ENCODE measurements at places on chromosomes 12 and 14.

GRCh38 chr14:95162641-95163040 is 5.3 kb upstream of the DICER1 start:
- DNase-seq: no peak

DNA sequence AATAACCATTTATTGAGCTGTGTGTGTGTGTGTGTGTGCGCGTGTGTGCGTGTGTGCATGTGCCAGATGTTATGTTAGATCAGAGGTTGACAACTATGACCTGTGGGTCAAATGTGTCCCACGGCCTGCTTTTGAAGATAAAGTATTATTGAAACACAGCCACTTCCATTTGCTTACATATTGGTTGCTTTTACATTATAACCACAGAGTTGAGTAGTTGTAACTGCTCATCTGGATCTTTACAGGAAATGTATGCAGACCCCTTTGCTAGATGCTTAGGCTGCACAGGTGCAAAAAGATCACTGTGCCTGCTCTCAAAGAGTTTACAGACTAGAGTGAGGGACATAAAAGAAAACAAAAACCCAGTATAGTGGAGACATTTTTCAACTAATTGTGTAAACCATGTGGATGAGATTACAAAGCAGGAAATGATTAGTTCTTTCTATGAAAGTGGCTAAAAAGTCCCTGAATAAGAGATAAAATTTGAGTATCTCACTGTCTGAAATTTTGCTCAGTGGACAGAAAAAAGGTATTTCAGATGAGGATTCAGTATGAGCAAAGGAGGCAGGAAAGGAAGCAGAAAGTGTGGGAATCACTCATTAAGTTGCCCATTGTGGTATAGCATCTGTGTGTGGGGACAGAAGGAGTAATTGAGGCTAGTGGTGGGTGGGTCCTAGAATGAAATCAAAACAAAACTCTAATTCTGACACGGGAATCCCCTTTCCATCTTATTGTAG is 188.4 kb downstream of the PAH start:
- peak; percentile 80 for DNase-seq

DNA sequence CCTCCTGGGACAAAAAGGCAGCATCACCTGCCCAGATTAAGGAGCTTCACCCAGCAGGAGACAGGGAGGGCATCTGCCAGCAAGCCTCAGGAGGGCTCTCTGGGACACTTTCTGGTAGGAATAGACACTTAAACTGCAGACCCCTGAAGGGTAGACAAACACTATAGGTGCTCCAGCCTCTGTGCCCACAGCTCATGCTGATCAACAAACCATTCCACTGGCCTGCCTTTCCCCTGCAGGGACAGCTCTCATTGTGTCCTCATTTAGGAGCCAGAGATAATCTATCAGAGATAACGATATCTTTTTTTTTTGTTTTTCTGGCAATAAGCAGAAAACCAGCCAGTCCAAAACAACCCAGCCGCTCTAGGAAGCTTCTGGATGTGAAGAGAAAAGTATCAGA is 251.8 kb upstream of the CCDC196 start:
- no peak for DNase-seq

- DNase-seq: no peak
Observed at GRCh38 chr14:22412926-22413411, 176.1 kb downstream of the DAD1 start.

DNA sequence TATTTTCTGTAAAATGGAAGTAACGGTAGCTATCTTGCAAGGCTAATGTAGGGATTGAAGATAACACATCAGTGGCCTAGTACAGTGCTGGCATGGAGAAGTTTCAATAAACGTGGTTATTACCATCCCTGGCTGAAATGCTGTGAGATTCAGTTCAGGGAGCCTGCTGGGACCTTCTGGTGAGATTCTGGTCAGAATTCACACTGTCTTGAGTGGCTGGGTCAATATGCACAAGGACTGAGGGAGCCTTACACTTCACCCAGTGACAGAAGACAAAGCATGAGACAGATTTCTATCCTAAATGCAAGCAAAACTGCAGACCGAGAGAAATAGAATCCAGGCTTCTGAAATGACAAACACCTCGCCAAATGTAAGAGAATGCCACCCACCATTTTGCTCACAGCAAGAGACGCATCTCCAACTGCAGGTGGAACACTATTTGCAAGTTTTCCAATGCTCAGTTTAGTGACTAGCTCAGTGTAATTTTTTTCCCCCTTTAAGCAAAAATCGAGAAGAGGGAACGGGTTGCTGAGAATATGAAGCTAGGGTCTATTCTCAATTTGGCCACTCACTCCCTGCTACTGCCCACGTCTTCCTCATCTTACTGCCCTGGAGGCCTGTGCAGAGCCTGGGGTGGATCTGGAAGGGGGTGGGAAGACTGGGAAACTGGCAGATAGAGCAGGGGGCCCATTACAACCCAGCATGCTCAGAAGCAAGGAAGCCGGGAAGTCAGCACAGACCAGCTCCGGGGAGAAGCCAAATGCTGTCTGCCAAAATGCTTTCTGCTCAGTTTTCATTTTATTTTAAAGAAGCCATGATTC is 201.3 kb downstream of the TTC7B start:
- DNase-seq: no peak

GRCh38 chr14:31113794-31114193 is 87.6 kb upstream of the STRN3 start:
- DNase-seq: no peak

DNA sequence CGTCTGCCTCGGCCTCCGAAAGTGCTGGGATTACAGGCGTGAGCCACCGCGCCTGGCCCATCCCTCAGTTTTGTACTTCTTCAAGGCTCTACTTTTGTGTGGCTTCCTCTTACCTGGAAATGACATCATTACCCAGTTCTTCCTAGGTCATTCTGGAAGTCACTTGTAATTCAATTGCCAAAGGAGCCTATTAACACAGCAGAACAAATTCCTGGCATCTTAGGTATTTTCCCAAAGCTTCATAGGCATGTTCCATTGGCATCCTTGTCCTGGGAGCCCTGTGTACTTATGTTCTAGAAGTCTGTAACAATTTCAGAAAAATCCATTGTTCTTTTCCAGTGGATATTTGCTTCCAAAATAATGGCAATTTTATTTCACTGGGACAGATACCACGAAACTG is 60.6 kb downstream of the DAAM1 start:
- no peak for DNase-seq

- no peak for DNase-seq
Observed at GRCh38 chr12:1917172-1918070, 1.0 kb downstream of the CACNA2D4 start.

- DNase-seq: no peak
Observed at GRCh38 chr12:6891646-6892001, 13.0 kb upstream of the LRRC23 start.

- DNase-seq: no peak
Observed at GRCh38 chr14:94844593-94845152, 74.8 kb upstream of the GSC start.

GRCh38 chr14:33331176-33331949 is 392.7 kb downstream of the NPAS3 start:
- DNase-seq: no peak

DNA sequence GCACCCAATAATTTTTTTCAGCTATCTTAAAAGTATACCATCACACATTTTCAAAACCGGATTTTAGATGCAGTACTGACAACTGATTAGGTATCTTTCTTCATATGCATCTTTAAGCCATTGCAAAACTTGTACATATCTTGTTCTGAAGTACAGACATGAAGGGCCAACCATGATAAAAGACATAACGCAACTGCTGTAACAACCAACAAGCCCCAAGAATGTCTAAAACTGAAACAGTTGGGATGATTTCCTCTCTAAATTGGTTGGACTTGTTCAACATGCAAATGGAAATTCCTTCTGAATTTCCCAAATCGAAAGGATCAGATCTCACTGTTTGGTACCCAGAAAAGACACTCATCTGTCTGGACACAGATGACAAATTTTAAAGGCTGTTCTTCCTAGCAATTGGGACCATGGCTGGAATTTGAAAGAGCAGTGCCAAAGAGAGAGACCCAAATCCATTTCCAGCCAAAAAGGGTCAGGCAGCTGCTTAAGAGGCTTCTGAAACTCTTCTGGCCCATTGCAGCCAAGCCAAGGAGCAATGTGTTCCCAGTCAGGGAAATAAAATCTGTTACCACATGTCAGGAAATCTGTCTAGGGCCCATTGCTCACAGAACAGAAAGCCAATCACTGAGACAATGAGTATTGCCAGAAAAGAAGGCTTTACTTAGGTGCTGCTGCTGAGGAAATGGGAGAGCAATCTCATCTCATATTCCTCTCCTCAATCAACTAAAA is 1122.4 kb upstream of the USP15 start:
- DNase-seq: no peak

- no peak for DNase-seq
Observed at GRCh38 chr12:117141097-117141898, 42.1 kb upstream of the TESC start.

DNA sequence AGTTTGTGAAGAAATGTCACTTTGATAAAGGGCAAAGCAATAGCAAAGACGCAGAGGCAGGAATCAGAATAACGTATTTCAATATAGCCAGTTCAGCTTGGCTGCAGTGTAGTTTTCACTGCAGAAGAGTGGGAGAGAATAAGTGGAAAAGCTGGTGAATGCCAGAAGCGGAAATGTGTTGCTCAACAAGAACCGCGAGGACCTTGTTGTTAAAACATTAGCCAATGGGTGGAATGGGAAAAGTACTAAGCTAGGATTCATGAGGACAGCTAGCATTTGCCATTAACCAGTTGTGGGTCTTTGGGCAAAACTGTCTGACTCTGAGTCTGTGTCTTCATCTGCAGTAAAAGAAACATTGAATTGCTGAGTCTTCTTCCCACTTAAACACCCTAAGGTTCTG is 292.9 kb upstream of the GRIP1 start:
- DNase-seq: no peak

DNA sequence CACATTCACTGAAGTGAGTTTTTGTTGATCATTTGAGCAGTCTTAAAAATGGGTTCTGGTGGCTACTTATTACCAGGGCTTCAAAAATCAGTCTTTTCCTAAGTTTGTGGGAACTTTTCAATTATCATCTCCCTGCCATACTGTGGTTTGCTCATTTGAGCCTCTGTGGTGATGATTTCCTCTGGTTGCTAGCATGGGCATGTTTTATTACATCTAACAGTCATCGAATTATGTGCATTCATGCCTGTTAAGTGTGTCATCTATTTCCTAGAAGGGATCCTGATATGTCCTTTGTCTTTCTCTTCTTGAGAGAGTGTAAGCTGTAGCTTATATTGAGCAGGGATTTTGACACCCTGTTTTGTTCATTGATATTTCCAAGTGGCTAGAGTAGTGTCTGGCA is 116.8 kb downstream of the WIF1 start:
- no peak for DNase-seq

GRCh38 chr14:59349258-59349701 is 115.9 kb downstream of the GPR135 start:
- no peak for DNase-seq

DNA sequence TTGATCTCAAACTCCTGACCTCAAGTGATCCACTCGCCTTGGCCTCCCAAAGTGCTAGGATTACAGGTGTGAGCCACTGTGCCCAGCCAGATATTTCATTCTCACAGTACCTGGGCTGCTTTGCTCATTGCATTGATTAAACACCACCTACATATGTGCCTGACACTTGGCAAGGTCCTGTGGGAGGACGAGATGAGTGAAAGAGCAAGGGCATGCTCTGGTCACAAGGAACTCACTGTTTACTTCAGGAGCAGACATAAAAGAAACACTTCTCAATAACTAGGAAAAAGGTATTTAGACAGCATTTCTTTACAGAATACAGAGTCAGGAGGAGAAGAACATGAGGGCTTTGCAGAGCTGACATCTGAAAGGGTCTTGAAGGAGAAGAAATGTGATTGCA is 91.7 kb downstream of the TMCC3 start:
- no peak for DNase-seq

DNA sequence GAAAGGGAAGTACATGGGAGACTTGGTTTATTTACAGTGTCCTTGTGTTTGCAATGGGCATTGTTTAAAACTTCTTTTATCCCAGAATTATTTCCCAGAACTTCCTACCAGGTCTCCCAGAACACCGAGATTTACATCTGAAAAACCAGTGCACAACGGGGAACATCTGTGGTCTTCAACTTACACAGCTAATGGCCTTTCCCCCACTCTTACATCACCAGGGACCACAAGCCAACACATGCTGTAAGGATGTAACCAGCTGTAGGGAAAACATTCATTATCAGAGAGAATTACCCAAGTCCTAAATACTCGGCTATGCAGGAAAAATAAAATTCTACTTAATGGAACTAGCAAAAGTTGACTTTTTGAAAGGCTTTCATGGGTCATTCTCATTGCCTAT is 267.6 kb downstream of the DUSP6 start:
- no peak for DNase-seq

GRCh38 chr12:58419905-58420304 is 478.5 kb downstream of the ATP23 start:
- no peak for DNase-seq

- DNase-seq: no peak
Observed at GRCh38 chr12:109982210-109982609, 14.0 kb downstream of the GIT2 start.

GRCh38 chr14:103628684-103629502 is at the start of gene KLC1:
TSS of gene KLC1 (plus strand) at chr14:103629211. CDS start at chr14:103654565, 25,354 bp downstream.
- DNase-seq: peak; percentile 77

DNA sequence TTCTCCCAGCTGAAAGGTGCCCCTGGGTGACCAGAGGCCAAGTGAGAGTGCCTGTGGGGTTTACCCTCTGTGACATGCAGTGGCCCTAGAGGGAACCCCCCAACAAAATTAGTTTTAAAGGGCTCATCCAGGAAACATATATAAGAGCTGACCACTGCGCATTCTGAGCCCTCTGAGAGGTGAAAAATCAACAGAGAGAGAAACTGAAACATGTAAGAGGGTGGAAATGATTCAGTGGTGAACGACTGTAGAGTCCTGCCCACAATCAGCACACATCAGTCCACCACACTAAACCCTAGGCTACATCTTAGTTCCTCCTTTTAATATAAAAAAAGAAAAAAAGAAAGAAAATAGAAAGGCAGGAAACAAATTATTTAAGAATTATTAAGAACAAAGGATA is 21.0 kb upstream of the ACSM4 start:
- DNase-seq: peak; percentile 66

DNA sequence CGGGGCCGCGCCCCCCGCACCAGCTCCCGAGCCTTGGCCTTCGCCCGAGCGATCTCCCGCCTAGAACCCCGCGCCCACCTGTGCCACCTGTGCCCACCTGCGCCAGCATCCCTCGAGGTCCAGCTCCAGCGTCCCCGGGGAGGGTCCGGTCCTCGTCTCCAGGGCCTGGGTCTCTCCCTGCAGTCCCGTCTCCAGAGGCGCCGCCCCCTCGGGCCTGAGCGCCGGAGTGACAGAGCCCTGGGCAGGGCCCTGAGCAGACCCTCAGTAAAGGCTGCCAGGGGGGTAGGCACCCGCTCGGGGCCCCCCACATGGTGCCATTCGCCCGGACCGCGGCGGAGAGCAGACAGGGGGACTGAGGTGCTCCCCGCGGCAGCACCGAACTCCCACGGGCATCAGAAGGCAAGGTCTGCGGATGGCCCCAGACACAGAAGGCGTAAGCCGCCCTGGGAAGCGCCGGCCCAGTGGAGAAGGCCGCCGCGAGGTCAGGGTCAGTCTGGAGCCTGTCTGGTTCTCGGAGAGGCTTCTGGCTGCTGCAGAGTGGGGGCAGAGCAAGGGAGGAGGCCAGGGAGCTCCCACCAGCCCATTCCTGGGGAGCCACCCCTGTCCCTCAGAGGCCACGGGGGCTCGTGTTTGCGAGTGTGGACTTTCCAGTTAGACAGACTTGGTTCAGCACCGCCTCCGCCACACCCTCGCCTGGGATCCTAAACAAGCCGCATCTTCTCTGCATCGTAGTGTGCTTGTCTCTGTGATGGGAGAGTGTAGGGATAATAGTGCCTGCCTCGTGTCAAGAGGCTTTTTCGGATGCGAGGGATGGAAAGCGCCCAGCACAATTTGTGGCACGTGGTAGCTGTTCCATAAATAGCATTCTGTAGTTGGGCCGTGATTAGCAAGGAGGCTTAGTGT is 1.1 kb upstream of the PPP1R13B start:
- no peak for DNase-seq

- DNase-seq: no peak
Observed at GRCh38 chr12:879641-880040, 69.9 kb downstream of the RAD52 start.

Data from GM12865 (cell line).